ENCODE measurements at places on chromosomes 13 and 19.

DNA sequence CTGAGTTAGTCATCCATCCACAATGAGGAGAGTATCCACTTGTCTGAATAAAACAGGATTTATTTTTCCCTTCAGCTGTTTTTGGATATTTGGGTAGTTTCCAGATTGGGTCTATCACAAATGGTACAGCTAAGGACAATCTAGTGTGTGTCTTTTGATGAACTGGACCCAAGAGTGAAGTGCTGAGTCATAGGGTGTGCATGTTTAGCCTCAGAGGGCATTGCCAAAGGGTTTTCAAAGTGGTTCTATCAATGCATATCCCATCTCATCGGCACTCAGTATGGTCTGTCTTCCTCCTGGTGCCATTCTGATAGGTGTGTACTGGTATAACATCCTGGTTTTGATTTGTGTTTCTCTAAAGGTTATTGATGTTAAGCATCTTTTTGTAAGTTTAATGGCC is 62.3 kb downstream of the GSX1 start:
- no peak for DNase-seq

DNA sequence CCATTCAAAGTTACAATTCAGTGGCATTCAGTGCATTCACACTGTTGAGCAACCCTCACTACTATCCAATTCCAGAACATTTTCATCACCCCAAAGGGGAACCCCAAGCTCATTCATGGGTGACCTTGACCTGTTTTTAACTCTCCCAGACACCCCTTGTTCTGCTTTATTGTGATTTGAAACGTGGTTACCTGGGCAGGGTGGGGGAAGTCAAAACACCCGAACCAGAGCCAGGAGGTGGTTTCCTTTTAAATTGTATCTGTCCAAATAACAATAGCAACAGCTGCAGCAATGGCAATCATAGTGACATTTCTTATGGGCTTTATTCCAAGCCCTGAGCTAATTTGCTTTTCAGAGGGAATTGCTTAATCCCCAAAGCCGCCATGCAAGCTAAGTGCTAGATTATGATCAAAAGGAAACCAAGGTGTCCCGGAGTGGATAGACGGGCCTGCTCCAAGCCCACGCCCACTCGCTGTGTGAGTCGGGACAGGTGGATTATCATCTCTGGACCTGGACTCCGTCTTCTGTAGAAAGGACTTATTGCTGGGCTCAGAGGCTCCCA is 6.1 kb downstream of the PTGIR start:
- DNase-seq: no peak

DNA sequence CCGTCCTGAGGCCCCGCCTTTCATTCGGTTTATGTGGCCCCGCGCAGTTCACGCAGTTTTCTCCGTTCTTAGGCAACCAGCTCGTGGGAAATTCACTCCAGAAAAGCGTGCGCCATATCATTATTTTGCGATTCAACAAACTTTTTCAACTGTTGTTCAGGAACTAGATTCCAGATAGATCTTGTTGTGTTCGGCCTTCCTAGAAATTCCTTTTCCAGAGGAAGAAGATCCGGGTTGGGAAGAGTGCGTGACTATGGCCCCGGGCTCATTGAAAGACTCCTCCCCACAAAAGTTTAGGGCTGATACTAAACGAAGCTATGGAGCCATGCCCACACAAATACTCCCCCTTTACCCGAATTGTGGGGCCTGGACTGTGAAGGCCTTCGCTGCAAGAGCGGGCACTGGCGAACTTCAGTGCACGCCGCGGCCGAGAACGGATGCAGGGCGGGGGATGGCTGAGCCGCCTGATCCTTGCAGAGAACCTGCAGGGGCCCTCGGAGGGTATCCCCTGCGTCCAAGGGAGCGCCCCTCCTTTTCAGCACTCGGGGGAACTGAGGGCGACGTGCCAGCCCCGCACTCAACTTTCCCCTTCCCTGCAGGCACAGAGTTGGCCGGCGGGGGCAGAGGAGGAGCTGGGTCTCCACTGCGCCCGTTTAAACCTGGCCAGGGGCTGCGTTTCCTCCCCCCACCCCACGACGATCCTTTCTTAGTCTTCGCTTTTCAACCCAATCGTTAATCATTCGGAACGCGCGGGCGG is 904 bp upstream of the SOX1 start:
- no peak for DNase-seq

DNA sequence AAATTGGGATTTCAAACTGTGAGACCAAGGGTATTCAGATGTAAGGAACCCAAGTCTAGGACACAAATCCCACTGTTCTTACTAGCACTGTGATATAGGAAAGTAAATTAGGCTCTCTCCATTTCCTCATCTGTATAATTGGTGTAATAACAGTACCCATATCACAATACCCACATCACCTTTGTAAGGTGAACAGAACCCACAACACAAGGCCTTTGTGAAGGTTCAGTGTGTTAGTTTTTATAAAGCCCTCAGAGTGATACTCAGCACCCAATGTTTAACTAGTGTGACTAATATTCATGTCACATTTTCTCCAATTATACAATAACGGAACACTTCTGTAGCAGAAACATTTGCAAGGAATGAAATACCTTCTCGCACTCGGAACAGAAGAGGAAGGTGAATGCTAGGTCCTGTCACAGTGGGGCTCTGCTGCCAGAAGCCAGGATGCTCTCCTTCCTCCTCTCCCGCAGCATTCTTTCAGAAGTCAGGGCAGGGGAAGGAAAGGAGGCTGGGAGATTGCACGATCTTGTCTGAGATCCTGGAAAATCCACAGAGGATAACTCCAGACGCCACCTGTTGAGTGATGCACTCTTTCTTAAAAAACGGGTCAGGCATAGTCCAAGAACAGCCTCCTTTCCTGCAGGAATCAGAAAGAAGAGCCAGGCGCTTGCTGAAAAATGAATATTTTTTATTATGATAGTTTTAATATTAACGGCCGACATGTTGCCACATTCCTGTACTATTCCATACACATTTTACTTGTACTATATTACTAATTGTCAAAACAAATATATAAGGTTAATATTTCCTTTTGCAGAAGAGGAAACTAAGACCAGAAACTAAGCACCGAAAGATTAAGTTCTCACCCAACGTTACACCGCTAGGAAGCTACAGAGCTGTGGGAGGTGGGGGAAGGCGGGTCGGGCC is 762 bp downstream of the ZNF45 start:
- DNase-seq: no peak

DNA sequence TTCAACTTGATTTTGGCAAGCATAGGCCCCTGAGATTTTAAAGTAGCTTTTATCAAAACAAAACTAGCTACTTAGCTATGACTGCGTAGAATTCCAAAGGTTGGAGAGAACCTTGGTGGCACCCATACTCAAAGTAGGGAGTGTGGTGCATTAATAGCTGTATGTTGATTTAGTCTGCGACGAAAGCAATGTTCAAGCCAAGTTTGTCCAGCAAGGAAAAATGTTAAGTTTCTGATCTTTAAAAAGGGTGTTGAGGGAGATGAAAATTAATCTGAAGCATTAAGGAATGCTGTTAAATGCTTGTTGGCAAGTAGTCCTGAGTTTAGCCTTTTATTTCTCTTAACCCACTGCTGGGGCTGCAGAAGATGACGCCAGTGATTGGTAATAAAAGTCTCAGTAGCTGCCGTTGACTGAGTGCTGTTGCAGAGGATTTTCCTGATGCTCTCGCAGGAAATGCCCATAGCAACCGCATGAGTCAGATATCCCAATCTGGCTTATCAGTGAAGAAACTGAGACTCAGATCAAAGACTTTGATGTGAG is 75.9 kb upstream of the RNF113B start:
- peak; percentile 87 for DNase-seq

DNA sequence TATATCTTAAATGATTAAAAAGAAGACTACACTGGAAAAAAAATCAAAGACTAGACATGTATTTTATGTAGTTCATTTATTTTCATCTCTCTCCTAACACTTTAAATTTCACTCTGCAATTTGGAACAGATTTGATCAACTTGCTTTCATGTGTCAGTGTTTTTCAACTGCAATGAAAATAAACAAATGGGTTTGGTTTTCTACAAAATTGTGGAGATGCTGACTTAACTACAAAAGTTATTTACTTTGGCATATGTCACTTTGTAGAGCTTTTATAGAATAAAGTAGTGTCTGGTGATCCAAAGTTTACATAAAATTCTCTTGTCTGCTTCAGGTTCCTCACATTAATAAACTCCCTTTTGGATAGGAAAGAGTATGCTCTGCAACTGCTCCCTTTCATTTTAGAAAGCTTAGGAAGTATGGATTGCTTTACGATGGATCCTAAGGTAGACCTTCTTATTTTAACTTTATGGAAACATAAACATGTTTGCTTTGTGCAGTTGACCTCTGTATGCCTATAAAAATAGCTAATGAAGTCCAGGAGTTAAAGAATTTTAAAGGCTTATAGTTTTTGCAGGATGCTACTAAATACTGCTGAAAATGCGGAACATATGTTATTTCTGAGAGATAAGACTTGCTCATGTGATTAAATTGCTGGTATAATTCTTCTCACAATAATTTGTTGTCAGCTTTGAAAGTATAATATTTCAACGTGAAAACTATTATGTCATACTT is 815.9 kb downstream of the PCDH9 start:
- no peak for DNase-seq

- no peak for DNase-seq
These were observed 51.6 kb downstream of the USP12 start for GRCh38 chr13:27120011-27120410.

DNA sequence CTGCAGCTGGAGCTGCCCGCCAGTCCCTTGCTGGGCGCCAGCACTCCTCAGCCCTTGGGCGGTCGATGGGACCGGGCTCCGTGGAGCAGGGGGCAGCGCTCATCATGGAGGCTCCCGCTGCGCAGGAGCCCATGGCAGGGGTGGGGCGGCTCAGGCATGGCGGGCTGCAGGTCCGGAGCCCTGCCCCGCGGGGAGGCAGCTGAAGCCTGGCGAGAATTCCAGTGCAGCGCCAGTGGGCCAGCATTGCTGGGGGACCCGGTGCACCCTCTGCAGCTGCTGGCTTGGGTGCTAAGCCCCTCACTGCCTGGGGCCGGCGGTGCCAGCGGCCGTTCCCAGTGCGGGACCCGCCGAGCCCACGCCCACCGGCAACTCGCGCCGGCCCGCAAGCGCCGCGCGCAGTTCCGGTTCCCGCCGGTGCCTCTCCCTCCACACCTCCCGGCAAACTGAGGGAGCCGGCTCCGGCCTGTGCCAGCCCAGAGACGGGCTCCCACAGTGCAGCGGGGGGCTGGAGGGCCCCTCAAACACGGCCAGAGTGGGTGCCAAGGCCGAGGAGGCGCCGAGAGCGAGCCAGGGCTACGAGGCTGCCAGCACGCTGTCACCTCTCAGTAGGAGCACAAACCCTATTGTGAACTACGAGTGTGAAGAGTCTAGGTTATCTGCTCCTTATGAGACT is 687.1 kb downstream of the PCDH17 start:
- DNase-seq: no peak

DNA sequence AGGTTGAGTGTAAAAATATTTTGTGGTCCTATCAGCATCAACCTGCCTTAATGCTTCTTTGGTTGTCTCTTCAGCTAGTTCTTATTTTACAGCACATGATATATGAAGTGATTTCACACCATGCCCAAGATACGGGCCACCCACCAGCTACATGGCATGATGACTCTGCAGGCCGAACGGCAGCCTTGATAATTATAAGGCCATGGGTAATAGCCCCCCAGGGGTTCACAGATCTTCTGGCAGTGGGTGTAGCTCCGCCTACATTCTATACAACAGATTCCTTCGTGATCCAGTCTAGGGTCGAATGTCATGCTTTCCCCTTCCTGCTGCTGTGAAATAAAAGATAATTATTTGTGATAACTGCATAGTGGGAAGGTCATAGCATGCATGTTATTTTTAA is 36.1 kb downstream of the CNMD start:
- DNase-seq: no peak
